ENCODE measurements at places on chromosomes 5 and 9.
A peak's percentile ranks its signal among the peaks of the same experiment; 100 is the strongest.

- DNase-seq, result no peak
Observed at GRCh38 chr9:129100383-129101169, 10.0 kb downstream of the CRAT start.

DNA sequence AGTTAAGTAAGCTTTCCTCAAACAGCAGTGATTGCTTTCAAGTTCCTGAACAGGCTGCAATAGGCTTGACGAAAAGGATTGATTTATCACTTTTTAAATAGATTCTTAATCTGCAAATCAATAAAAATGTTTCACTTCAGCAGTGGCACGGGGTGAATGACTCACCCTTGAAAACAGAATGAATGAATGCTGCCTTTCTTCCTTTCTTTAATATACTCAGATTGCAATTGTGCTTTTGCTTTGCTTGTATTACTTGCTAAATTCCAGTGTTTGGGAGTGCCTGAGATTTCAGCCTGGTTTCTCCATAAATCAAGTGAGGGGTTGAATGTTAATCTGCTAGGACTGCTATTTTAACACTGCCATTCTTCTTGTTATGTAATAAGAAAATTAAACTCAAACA lies 1293.8 kb downstream of the PTPRD start:
- DNase-seq, result no peak

DNA sequence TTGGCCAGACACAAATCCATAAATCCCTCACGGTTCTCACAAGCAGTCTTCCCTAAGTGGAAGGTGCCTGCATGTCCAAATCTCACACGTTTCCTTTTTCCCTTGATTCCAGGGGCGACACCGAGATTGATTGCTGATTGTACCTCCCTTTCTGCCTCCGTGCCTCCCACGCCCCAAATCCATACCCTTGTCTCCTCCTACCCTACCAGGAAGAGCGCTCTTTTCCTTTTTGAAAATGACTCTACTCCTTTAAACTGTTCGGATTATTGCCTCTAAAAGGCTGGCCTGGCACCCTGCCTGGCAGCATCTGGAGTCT lies 4.5 kb downstream of the STC2 start:
- DNase-seq, result no peak

- DNase-seq, result no peak
Observed at GRCh38 chr5:40502736-40503135, 177.0 kb upstream of the PTGER4 start.

GRCh38 chr9:130918826-130919558 lies 20.1 kb downstream of the FIBCD1 start:
- no peak for DNase-seq

GRCh38 chr9:115411993-115412452 lies 294.1 kb upstream of the TNC start:
- no peak for DNase-seq

GRCh38 chr9:127806871-127807270 lies 4.2 kb downstream of the FPGS start:
- DNase-seq, result no peak

GRCh38 chr9:117355542-117355941 lies 59.3 kb downstream of the ASTN2 start:
- no peak for DNase-seq

DNA sequence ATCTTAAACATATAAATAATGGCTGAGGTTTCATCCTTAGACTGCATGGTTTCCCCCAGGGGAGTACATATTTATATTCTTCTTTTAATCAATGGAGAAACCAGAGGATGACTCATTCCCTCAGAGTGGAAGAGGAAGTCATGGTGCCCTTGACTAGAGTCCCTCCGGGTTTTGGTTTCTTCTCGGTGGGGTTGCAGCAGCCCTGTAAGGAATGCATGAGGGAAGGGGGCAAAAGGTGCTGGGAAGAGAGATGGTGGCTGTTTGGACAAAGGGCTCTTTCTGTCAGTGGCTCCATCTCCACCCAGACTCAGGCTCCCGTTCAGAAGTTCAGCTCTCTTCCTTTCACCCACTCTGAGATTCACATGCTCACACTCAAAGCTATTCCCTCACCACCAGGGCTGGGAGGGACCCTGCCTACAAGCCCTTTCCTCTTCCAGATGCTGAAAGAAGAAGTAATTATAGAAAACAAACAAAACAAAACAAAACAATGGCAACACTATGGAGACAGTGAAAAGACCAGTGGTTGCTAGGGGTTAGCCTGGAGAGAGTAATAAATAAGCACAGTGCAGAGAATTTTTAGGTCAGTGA lies 129.8 kb upstream of the IL12B start:
- DNase-seq, result no peak

GRCh38 chr5:91307048-91307447 lies 76.1 kb downstream of the ARRDC3 start:
- no peak for DNase-seq

DNA sequence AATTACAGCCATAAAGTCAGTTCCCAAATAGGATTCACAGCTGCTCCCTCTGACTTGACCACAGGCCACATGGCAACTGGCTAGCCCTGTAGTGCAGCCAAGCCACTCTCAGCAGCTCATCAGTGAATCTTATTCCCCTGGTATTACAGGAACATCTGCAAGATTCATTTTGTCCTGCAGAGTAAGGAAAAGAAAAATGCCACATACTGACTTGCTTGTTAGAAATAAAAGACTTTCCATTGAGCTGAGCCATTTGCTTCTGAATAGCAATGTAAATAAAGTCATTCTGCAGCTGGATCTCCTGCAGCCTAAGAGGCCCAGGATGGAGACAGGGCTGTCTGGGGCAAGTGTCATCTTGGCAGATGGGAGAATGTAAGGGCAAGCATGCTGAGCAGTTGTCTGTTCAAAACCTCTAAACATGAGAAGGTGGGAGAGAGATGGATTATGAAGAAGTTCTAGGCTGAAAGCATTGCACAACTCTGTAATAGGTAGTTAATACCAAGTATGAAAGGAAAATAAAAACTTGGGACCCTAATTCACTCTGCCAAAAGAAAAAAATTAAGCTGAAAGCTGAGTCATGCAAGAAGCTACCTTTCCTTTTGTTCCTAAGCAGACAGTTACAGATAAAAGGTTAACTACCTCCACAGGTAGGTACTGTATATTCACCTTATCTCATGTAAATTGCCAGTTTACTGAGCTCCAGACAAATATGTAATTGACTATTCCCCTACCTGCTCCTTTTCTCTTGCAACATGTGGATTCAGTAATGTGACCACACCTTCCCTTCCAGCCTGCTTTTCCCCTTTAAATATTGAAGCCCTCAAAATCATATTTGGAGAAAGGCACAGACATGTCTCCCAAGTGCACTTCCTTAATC lies 244.4 kb upstream of the RAI14 start:
- DNase-seq, result no peak

- DNase-seq, result no peak
Observed at GRCh38 chr5:123527190-123527589, 15.2 kb downstream of the CSNK1G3 start.

GRCh38 chr9:137044037-137044436 lies 1.9 kb downstream of the NPDC1 start:
- no peak for DNase-seq

GRCh38 chr9:77809552-77809951 lies 161.4 kb upstream of the GNA14 start:
- no peak for DNase-seq

- no peak for DNase-seq
Observed at GRCh38 chr5:150710165-150710564, 9.3 kb upstream of the RBM22 start.

DNA sequence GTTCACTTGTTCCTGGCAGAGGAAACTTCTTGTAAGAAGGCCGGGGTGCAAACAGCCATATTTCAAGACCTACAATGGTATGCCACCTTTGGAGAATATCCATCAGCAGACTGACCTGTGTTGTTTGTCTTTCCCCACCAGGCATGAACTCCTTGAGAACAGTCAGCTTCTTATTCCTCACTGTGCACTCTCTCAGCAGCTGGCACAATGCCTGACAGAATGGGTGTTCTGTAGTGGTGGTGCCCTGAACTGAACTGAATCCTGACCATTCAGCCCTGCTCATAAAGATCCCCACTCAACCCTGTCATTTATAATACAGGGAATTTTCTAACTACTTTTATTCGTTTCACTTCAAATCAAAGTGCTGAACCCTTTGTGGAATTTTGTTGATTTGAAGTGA lies 206.9 kb downstream of the COX7C start:
- no peak for DNase-seq

GRCh38 chr9:108751369-108751768 lies 104.4 kb downstream of the ACTL7B start:
- DNase-seq, result no peak

GRCh38 chr5:95730730-95731570 lies at the start of gene RHOBTB3:
RHOBTB3 (plus strand) TSS chr5:95731336; CDS start chr5:95731683, 347 bp downstream.
- DNase-seq, result peak; percentile 34

GRCh38 chr5:10275460-10275859 lies 25.4 kb downstream of the CCT5 start:
- no peak for DNase-seq

GRCh38 chr5:73552642-73553041 lies 12.8 kb downstream of the ANKRA2 start:
- no peak for DNase-seq

GRCh38 chr5:40669606-40670390 lies 9.9 kb upstream of the PTGER4 start:
- DNase-seq, result no peak

- no peak for DNase-seq
Observed at GRCh38 chr5:107634981-107635848, 35.5 kb downstream of the EFNA5 start.

DNA sequence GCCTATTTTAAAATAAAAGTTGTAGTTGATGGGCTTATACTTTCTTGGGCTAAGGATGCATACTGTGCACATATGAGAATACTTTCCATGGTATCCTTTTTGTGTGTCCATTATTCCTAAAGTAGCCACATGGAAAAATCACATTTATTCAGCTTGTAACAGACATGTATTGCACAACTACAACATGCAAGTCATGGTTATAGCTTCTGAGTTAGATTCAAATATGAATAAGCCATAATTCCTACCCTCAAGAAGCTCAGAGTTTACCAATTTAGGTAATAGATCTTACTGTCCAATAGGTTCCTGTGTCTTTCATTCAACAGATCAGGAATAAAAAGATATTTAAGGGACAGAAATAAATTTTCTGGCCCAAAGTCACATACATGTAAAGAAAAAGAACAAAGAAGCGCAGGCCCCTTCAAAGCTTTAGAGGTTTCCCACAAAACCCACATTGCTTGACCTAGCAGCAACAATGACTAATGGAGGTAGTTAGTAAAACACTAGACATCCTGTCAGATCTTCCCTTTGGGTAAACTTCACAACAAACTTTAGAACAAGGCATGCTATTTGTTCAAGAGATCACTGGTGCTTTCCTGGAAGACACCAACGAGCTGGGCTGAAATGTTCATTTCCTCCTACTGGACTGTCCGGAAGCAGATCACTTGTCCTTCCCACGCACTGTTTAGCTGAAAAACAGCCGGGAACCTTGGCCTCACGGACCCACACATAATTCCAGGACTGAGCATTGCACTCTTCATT lies 78.4 kb upstream of the ITGA1 start:
- DNase-seq, result no peak

DNA sequence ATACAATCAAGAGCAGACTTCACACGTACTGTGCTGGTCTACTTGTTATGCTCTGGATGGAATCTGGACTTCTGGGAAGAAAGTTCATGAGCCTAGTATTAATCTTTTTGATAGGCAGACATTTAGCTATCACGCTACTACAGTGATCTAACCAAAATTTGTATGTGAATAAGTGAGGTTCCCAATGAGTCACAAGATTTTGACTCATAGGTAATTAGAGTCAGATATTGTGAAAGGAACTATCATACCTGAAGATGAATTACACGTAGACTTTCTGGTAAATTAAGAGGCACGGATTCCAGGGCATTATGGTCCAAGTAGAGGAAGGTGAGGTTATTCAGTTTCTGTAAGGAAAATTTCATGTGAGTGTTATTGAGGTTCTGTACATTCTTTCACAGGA lies 18.4 kb downstream of the OGN start:
- no peak for DNase-seq

DNA sequence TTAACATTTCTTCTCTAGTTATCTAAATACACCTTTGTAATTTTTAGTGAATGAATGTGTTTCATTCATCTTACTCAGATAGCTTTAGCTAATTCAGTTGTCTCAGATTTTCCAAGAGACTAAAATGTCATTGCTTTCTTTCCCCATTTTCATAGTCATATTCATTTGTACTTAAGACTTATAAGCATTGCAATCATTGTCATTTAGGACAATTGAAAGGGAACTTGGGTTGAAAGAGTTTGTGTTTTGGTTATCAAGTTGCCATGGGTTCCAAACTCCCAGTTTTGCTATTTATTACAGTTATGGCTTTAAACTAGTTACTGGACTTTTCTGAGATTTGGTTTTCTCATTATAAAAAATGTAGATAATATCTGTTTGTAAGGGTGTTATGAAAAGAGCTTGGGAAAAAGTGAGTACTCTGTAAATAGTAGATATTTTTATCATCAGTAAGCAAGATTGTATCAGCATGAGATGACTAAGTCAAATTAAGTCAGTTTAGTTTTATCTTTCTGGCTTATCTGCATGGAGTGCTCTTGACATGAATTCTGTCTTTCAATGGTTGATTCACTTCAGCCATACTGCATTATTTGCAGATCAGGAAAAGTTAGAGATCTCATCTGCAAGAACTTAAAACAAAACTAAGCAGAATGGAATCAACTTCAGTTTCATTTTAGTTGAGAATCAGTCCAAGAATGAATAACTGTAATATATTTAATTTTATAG lies 107.5 kb downstream of the PBX3 start:
- no peak for DNase-seq

- no peak for DNase-seq
Observed at GRCh38 chr5:76819851-76820525, 1.2 kb downstream of the F2RL1 start.

GRCh38 chr9:135622415-135623020 lies 16.8 kb downstream of the GLT6D1 start:
- DNase-seq, result no peak

DNA sequence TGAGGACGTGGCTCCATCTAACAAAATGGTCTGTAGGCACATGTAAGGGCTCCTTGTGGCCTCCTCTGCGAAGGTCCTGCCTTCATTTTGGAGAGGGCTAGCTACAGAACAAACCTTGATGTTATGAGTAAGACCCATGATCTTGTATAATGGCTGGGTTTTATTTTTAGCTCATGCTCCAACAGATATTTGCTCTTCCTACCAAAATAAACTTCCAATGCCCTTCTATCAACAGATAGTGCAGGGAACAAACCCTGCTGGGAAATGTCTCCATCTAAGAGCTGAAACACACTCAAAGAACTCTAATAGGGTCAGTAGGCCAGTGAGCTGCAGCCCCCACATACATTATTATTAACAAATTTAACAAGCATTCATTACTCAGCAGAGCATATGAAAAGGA lies 189.5 kb downstream of the LURAP1L start:
- DNase-seq, result no peak

GRCh38 chr5:35876454-35876853 lies 19.8 kb downstream of the IL7R start:
- DNase-seq, result no peak

GRCh38 chr5:10639846-10640368 lies 76.0 kb downstream of the ANKRD33B start:
- DNase-seq, result no peak

- no peak for DNase-seq
Observed at GRCh38 chr5:120738568-120738967, 274.5 kb downstream of the PRR16 start.

- no peak for DNase-seq
Observed at GRCh38 chr5:129768735-129769134, 20.8 kb downstream of the MINAR2 start.

- DNase-seq, result no peak
Observed at GRCh38 chr9:84775056-84775643, 105.6 kb downstream of the NTRK2 start.
